ENCODE measurements at places on chromosomes 16 and 17. TPM values are rescaled to one million over a fixed set of nuclear protein-coding genes. Genes with fewer than 3 reads are reported as not detected.

DNA sequence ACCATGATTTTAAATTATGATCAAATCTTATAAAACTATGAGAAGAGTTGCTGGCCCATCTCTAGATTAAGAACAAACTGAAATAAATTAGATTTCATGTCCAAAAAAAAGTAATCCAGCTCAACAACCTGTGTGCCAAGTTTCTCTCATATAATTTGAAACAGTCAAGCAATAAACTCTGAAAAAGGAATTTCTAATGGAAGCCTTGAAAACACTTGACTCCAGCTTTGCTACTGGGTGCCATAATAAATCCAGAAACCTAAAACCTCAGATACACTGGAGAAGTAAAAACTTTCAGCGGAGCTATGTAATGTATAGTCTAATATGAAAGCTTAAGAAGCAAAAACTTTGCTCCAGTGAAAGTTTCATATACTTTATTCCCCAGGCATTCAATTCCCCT is 25.5 kb downstream of the RPGRIP1L start:
- no peak for DNase-seq
- H3K27ac ChIP-seq: no peak overlapping the region
- H3K36me3 ChIP-seq: peaks cover 1% of the 10 kb centered on the region

The PIRT gene
- total RNA-seq: not detected

DNA sequence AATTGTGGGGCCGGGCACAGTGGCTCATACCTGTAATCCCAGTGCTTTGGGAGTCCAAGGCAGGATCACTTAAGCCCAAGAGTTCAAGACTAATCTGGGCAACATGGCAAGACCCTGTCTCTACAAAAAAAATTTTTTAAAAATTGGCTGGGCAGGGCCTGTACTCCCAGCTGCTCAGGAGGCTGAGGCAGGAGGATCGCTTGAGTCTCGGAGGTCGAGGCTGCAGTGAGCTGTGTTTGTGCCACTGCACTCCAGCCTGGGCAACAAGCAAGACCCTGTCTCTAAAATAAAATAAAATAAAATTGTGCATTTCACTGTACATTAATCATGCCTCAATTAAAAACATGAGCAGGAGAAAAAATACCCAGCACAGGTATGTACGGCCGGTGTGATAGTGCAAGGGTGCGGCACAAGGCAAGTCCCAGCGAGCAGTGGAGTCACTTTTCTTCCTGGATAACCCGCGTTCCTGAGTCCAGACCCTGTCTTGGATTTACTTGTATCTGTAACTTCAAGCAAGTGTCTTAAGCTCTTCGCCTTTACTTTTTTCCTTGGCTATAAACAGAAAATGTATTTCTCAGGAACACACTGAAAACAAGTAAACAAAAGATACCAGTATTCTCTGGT is 11.4 kb downstream of the ZDHHC7 start:
- peaks cover 11% of the 10 kb centered on the region for H3K36me3 ChIP-seq
- no peak for DNase-seq
- peaks cover 28% of the 10 kb centered on the region for H3K4me1 ChIP-seq

The CCL17 gene
- total RNA-seq: 1.3 TPM

The GNG13 gene
- not detected for total RNA-seq

GRCh38 chr16:69904495-69905170 is 46.5 kb upstream of the CLEC18A start:
- H3K36me3 ChIP-seq: no peaks in the 10 kb centered on the region
- no peak overlapping the region for H3K4me3 ChIP-seq
- H3K27me3 ChIP-seq: no peaks in the 10 kb centered on the region
- no peaks in the 10 kb centered on the region for H3K4me1 ChIP-seq
- H3K27ac ChIP-seq: no peak overlapping the region

- DNase-seq: no peak
- no peaks in the 10 kb centered on the region for H3K27me3 ChIP-seq
- peaks cover 4% of the 10 kb centered on the region for H3K4me1 ChIP-seq
- H3K36me3 ChIP-seq: no peaks in the 10 kb centered on the region
Measured at GRCh38 chr16:80198311-80199299, 342.2 kb upstream of the DYNLRB2 start.

The CRYBA1 gene
- total RNA-seq: not detected

GRCh38 chr17:5545051-5545987 is 39.0 kb downstream of the NLRP1 start:
- no peaks in the 10 kb centered on the region for H3K4me1 ChIP-seq
- H3K27ac ChIP-seq: no peak overlapping the region

GRCh38 chr17:70265471-70265870 is 96.1 kb downstream of the KCNJ2 start:
- H3K27ac ChIP-seq: no peak overlapping the region
- no peaks in the 10 kb centered on the region for H3K4me1 ChIP-seq
- no peaks in the 10 kb centered on the region for H3K27me3 ChIP-seq
- DNase-seq: no peak

DNA sequence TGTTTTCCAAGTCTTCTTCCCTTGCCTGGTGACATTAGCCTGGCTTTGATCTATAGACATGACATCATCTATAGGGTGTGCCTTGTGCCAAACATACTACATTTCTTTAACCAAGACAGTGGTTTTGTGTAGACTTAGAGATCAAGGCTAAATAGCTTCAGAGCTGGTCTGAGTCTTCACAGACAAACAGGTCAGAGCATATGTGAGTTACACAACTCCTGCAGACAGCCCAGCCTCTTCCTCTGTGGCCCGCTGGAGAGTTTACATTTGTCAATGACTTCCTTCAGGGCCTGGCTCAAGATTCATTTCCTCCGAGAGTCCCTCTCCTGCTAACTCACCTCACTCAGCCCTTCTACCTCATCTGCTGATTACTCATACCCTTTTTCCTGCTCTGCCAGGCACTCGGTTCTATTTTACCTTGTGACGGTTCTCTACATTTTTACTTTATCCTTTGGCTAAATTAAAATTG is 73.1 kb upstream of the TANC2 start:
- no peak overlapping the region for H3K4me3 ChIP-seq
- peaks cover 5% of the 10 kb centered on the region for H3K27me3 ChIP-seq
- peak overlapping the region; percentile 42 for H3K27ac ChIP-seq
- H3K4me1 ChIP-seq: peaks cover 10% of the 10 kb centered on the region
- H3K36me3 ChIP-seq: no peaks in the 10 kb centered on the region
- DNase-seq: peak; percentile 2

GRCh38 chr16:88705076-88705684 is 1.0 kb downstream of the RNF166 start:
- no peaks in the 10 kb centered on the region for H3K27me3 ChIP-seq
- peak overlapping the region; percentile 86 for H3K27ac ChIP-seq
- DNase-seq: no peak
- peak overlapping the region; percentile 89 for H3K4me3 ChIP-seq
- peaks cover 58% of the 10 kb centered on the region for H3K4me1 ChIP-seq
- H3K36me3 ChIP-seq: peaks cover 9% of the 10 kb centered on the region

GRCh38 chr16:11621920-11622651 is 35.4 kb upstream of the LITAF start:
- H3K36me3 ChIP-seq: peaks cover 13% of the 10 kb centered on the region
- peak overlapping the region; percentile 83 for H3K27ac ChIP-seq
- H3K27me3 ChIP-seq: peaks cover 1% of the 10 kb centered on the region

DNA sequence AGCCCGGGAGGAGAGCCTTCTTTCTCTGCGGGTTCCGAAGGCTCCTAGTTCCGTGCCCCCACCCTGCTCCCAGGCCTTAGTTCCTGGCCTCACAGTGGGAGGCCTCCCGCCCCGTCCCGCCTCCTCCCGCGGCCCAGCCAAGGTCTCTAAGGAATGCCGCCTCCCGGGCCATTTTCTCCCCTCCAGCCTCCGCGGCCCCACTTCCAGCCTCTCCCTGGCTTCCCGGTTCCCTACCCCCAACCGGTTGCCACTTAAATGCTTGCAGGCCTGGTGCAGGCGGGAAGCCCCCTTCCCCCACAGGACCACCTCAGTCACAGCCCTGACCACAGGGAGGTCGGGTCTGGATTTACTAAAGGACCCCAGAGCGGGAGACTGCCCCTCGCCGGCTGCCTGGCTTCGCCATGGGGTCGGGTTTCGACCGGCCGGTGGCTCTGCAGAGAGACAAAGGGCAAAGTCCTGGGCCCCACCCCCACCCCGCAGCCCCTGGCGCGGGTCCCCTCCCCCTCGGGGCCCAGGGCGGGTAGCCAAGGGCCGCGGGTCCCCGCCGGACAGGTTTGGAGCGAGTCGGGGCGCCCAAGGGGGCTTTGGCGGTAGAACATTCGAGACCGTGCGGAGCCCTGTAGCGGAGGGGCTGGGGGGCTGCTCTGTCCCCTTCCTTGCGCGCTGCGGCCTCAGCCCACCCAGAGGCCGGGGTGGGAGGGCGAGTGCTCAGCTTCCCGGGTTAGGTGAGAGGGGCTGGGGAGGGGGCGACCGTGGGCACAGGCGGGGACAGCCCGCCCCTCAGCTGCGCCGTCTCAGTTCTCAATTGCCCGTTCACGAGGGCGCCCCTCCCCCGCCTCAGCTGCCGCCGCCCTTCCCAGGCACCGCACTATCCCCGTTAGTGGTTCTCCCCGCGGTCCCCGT is 16.4 kb downstream of the IGF2BP1 start:
- DNase-seq: no peak
- no peaks in the 10 kb centered on the region for H3K4me1 ChIP-seq
- no peak overlapping the region for H3K4me3 ChIP-seq
- H3K27me3 ChIP-seq: peaks cover 41% of the 10 kb centered on the region
- H3K27ac ChIP-seq: no peak overlapping the region
- no peaks in the 10 kb centered on the region for H3K36me3 ChIP-seq

DNA sequence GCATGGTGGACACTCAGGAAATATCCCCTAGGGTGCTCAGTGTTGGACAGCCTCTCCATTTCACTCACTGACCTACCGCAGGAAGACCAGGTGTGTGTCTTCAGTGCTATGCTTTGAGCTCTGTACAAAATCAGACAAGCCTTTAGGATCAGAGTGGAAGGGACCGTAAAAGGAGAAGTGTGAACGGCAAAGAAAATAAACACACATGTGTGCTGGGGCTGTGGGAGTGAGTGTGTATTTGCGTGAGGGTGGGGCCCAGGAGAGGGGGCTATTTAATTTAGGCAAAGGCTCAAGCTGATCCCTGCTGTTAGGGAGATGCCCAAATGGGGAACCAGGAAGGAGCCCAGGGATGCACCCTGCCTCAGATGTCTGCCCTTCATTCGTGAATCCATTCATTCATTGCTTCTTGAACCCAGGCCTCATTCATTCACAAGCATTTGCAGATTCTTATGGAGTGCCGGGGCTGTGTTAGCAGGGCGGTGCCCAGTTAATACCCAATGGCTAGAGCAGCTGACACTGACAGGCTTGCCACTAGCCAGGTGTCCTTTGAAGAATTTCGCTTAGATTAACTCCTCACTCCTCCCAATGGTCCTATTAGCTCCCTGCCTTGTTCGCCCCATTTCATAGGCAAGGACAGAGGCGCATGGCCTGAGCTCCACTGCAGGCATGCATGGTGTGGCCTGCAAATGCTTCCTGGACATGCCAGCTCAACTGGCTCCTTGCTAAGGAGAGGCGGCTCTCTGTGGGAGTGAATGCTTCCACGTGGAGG is 296.7 kb upstream of the FOXF1 start:
- DNase-seq: no peak
- peaks cover 7% of the 10 kb centered on the region for H3K4me1 ChIP-seq
- H3K27ac ChIP-seq: no peak overlapping the region
- no peaks in the 10 kb centered on the region for H3K36me3 ChIP-seq

- DNase-seq: peak; percentile 29
- H3K27ac ChIP-seq: no peak overlapping the region
- no peaks in the 10 kb centered on the region for H3K4me1 ChIP-seq
- peaks cover 13% of the 10 kb centered on the region for H3K27me3 ChIP-seq
- H3K36me3 ChIP-seq: no peaks in the 10 kb centered on the region
Measured at GRCh38 chr17:58121925-58122324, 26.3 kb upstream of the OR4D1 start.

The WIPI1 gene
- 13.1 TPM for total RNA-seq

GRCh38 chr16:19329932-19330331 is 44.4 kb downstream of the CLEC19A start:
- H3K4me1 ChIP-seq: no peaks in the 10 kb centered on the region
- H3K27me3 ChIP-seq: no peaks in the 10 kb centered on the region
- H3K4me3 ChIP-seq: no peak overlapping the region
- no peak overlapping the region for H3K27ac ChIP-seq
- DNase-seq: no peak

GRCh38 chr17:50420419-50421112 is 5.5 kb upstream of the ACSF2 start:
- peaks cover 24% of the 10 kb centered on the region for H3K4me1 ChIP-seq
- peaks cover 14% of the 10 kb centered on the region for H3K27me3 ChIP-seq
- peaks cover 2% of the 10 kb centered on the region for H3K36me3 ChIP-seq
- DNase-seq: no peak

DNA sequence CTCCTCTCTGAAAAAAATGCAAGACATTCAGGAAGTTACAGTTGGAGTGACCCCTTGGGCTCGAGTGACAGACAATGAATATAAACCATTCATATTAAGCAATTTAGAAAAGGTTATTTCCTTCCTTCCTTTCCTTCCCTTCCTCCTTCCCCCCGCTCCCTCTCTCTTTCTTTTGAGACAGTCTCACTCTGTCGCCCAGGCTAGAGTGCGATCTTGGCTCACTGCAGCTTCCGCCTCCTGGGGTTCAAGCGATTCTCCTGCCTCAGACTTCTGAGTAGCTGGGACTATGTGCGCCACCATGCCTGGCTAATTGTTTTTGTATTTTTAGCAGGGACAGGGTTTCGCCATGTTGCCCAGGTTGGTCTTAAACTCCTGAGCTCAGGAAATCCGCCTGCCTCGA is 13.2 kb downstream of the PSMD12 start:
- no peak overlapping the region for H3K4me3 ChIP-seq
- H3K4me1 ChIP-seq: peaks cover 10% of the 10 kb centered on the region
- peaks cover 38% of the 10 kb centered on the region for H3K36me3 ChIP-seq
- H3K27ac ChIP-seq: no peak overlapping the region

The TVP23A gene
- total RNA-seq: not detected

The OR1E2 gene
- total RNA-seq: not detected

The TBC1D3G gene
- not detected for total RNA-seq

The OR3A3 gene
- total RNA-seq: not detected

The CACNG1 gene
- not detected for total RNA-seq

GRCh38 chr16:89658221-89658879 is 714 bp downstream of the SPATA33 start:
- peaks cover 56% of the 10 kb centered on the region for H3K4me1 ChIP-seq
- peaks cover 29% of the 10 kb centered on the region for H3K36me3 ChIP-seq
- H3K27me3 ChIP-seq: no peaks in the 10 kb centered on the region
- DNase-seq: no peak
- peak overlapping the region; percentile 93 for H3K4me3 ChIP-seq

GRCh38 chr17:41315814-41316445 is 420 bp upstream of the KRTAP17-1 start:
- no peak for DNase-seq
- H3K27me3 ChIP-seq: peaks cover 6% of the 10 kb centered on the region
- peaks cover 3% of the 10 kb centered on the region for H3K4me1 ChIP-seq
- H3K27ac ChIP-seq: no peak overlapping the region

- no peaks in the 10 kb centered on the region for H3K27me3 ChIP-seq
- peaks cover 2% of the 10 kb centered on the region for H3K36me3 ChIP-seq
- peaks cover 18% of the 10 kb centered on the region for H3K4me1 ChIP-seq
Measured at GRCh38 chr16:47476654-47477345, 15.7 kb downstream of the PHKB start.

GRCh38 chr16:31397096-31397660 is 4.0 kb downstream of the ITGAD start:
- H3K4me1 ChIP-seq: peaks cover 12% of the 10 kb centered on the region
- no peak overlapping the region for H3K4me3 ChIP-seq
- H3K27me3 ChIP-seq: peaks cover 9% of the 10 kb centered on the region
- H3K36me3 ChIP-seq: peaks cover 6% of the 10 kb centered on the region
- DNase-seq: no peak

GRCh38 chr17:66589892-66590291 is 245.0 kb upstream of the CACNG5 start:
- DNase-seq: no peak
- peaks cover 7% of the 10 kb centered on the region for H3K4me1 ChIP-seq
- H3K27ac ChIP-seq: no peak overlapping the region
- peaks cover 7% of the 10 kb centered on the region for H3K36me3 ChIP-seq

All from activated T-helper 1 cell treated with anti-CD3 and anti-CD28 coated beads, Interleukin-12 subunit alpha, Interleukin-12 subunit beta, Interleukin-2, Interleukin-4 antibody, amounts not matched to agents 30 ng/mL and 10 ng/mL and 1 ng/mL, durations not matched to agents 14 hours and 24 hours and 36 hours (primary cell).